Activated CD8-positive, alpha-beta T cell treated with anti-CD3 and anti-CD28 coated beads for 36 hours (primary cell): ENCODE measurements at places on chromosomes 11 and 22. TPM values are rescaled to one million over a fixed set of nuclear protein-coding genes. Genes with fewer than 3 reads are reported as not detected.

MRGPRX4 gene
- not detected for total RNA-seq

KCNJ1 gene
- not detected for total RNA-seq

FGF3 gene
- not detected for total RNA-seq

MS4A6E gene
- not detected for total RNA-seq

SLC37A2 gene
- 0.74 TPM for total RNA-seq

OR51E2 gene
- not detected for total RNA-seq

TBX10 gene
- not detected for total RNA-seq

GPR137 gene
- total RNA-seq: 23.7 TPM

C1QTNF5 gene
- not detected for total RNA-seq

GGTLC2 gene
- total RNA-seq: not detected

MMP7 gene
- not detected for total RNA-seq

PRRG4 gene
- 0.27 TPM for total RNA-seq

CCDC88B gene
- 76.1 TPM for total RNA-seq

TRIM51 gene
- not detected for total RNA-seq

SLC22A12 gene
- total RNA-seq: not detected

RBMXL2 gene
- not detected for total RNA-seq

CCS gene
- 22.0 TPM for total RNA-seq

NCAPD3 gene
- 98.4 TPM for total RNA-seq

KLHDC7B gene
- total RNA-seq: 5.8 TPM

MLC1 gene
- total RNA-seq: 1.5 TPM

SLCO2B1 gene
- total RNA-seq: not detected

ROM1 gene
- total RNA-seq: 1.1 TPM

OR52H1 gene
- not detected for total RNA-seq

ADM2 gene
- total RNA-seq: 5.5 TPM

TMPRSS4 gene
- not detected for total RNA-seq

ACRV1 gene
- not detected for total RNA-seq

SUN2 gene
- total RNA-seq: 101 TPM

CLMP gene
- not detected for total RNA-seq

MYBPC3 gene
- total RNA-seq: not detected

BARX2 gene
- not detected for total RNA-seq

FGF4 gene
- total RNA-seq: not detected

PKDREJ gene
- not detected for total RNA-seq

AQP11 gene
- total RNA-seq: 0.47 TPM

VPREB1 gene
- not detected for total RNA-seq
